ENCODE measurements at places on chromosomes 11 and 22.

- DNase-seq: no peak
Measured at GRCh38 chr11:30210357-30210756, 20.5 kb upstream of the FSHB start.

DNA sequence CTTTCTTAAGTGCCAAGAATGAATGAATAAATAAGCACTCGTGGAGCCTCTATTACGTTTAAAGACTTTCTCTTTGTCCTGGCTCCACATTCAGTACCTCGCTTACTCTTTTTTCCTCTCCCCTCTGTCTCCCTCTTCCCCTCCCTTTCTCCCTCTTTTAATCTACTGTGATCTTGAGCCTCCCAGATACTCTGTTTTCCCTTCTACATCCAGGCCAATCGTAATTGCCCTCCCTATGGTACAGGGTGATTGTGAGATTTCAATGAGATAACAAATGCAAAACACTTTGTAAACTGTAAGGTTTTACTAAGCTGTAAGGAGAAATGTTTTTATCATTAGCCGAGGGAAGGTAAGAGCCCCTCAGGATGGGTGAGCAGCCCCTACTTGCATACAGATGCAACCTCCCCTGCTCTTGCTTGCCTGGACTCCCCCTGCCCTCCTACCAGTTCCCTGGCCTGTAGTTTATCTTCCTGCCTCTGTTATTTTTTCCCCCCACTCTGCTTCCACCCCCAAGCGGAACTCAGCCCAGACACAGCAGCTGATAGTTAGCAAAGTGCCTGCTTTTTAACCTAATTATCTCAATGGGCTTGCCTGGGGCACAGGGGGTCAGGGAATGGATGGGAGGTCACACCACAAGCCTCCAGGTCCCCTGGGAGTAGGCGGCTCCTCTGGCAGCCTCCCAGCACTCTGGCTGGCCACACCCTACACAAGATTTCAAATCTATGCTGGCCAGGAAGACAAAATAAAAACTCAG, 76.9 kb upstream of the CADM1 start:
- DNase-seq: no peak

GRCh38 chr11:65390996-65391395, 4.6 kb downstream of the FRMD8 start:
- no peak for DNase-seq

DNA sequence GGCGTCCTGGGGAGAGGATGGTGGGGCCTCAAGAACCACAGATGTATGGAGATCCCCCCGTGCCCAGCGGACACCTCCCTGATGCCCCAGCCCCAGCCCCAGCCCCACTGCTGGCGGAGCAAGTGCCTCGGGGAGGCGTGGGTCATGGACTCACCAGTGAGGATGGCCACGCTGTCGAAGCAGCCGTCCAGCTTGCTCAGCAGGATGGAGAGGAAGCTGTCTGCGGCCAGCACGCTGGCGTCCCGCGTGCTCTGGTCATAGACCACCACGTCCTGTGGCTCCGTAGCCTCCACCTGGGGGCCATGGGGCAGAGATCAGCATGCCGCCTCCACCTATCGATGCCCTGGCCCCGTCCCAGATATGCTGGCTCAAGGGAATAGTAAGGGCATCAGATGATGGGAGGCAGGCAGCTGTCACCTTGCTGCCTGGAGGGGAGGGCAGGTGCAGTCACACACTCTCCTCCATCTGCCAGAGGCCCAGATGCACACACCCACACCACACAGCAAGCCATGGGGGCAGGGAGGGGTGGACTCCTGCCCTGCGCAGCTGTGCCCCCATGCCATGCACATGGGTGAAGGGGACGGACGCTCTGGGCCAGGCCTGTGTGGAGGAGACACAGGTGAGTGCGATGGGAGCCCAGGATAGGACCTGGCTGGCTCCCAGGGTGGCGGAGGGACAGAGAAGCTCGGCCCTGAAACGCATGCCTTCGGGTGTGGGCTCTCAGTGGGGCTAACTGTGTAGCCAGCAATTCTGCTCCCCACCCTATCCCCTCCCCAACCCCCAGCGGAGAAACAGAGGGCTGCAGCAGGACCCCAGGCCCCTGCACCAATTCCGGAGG, 8.2 kb downstream of the DUSP8 start:
- no peak for DNase-seq

DNA sequence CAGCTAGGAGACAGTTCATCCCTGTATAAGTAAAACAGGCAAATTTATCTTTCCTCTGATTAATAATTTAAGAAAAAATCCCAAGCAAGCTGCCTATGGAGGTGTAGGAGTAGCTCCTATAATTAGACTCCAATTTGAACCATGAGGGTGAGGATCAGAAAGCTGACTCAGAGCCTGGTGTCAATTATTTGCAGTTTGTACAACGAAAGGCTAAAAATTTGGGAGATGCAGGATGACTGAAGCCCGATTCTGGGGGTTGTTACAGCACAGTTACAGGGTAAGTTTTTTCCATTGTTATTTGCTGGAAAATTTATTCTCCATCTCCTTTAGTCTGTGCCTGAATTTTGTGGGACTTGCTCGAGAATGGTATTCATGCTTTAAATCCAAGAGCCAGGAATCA, 359.4 kb upstream of the CCDC90B start:
- DNase-seq: no peak

DNA sequence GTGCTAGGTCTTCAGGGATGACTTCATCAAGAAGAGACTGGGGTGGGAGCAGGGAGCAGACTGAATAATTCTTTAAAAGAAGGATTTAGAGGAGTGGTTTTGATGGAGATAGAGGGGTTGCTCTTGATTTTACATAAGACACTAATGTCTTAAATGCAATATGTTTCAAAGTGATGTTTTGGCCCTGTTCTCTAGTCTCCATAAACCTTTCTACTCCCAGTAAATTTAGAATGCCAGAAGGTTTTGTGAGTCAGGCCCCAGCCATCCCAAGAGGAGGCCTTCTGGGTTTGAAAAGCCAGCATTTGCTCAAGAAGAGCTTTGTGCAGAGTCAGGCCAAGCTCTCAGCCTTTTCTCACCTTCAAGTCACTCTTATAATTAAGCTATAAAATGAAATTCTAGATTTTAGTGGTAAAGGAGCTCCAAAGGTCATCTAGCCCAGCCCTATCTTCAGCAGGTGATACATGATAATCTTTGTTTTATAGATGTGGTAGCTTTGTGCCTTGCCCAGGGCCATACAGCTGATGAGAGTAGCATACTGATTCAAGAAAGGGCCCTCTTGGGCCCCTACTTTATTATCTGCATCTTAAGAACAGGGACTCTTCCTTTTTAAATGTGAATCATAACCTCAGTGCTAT, 122.8 kb upstream of the MTNR1B start:
- DNase-seq: no peak

- no peak for DNase-seq
Measured at GRCh38 chr11:109914809-109915653, 178.2 kb upstream of the ZC3H12C start.

- no peak for DNase-seq
Measured at GRCh38 chr11:63870351-63871140, 31.6 kb downstream of the MARK2 start.

DNA sequence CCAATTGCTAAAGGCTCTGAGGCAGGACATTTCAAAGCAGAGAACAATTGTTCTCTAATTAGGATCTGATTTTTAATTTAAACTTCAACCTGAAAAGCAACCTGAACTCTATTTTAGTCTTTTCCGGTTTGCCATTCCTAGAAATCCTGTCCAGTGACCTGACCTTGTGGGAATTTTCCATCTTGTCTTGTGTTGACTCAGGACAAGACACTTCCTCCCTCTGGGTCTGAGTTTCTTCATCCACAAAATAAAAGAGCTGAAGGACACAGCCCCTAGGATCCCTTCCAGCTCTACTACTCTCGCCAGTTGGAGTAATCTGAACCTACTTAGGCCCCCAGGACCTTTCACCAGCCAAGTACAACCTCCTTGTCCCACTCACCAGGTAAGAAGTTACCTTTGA, 66.5 kb upstream of the POU2AF1 start:
- no peak for DNase-seq

DNA sequence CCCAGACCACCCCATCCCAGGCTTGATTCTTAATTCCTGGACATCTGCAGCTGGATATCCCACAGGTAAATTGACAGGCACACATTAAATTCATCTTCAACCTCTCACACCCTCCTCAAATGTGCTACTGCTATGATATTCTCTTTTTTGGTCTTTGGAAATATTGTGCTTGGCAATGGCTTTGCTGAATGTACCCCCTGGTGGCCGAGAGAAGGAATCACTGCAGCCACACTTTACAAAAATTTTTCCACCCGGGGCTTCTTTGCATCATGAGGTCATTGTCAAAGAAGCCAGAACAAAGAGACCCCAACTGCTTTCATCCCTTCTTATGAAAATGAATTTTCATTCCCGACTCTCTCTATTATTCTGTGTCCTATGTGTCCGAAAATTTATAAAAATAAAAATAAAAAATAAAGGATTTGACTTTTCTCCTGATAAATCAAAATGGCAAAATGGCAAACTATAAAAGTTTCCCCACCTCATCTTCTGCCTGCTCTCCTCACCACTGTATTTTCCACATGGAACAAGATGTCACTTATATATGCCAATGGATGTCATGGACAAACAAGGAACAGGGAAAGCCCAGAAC, 15.0 kb upstream of the CYB5R2 start:
- peak; percentile 27 for DNase-seq

GRCh38 chr22:23414727-23415489, 165.2 kb downstream of the IGLL1 start:
- DNase-seq: no peak

GRCh38 chr22:48851933-48852549, 975.6 kb downstream of the BRD1 start:
- no peak for DNase-seq

GRCh38 chr11:93216511-93217101, 18.8 kb upstream of the SLC36A4 start:
- no peak for DNase-seq

DNA sequence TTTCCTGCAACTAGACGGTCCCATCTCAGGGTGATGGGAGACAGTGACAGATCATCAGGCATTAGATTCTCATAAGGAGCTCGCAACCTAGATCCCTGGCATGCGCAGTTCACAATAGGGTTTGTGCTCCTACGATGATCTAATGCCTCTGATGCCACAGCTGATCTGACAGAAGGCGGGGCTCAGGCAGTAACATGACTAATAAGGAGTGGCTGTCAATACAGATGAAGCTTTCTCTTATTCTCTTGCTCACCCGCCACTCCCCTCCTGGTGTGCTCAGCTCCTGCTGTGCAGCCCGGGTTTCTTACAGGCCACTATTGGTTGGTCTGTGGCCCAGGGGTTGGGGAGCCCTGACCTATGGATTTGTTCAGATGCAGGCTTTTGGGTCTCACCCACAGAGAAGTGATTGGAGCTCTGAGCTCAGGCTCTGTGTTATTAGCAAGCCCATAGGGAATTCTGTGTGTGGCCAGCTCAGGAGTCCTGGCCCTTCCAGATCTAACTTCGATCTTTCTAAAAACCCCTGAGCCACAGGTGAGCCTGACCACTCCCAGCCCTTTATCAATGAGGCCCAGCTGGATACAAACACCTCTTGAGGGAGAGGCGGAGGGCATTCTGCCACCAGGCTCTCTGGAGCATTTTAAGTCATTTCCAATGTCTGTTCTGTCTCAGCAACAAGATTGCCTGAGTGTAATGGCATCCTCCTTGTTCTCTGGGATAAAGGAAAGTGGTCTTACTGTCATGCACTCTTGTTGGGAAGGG, 351.8 kb downstream of the BUD13 start:
- no peak for DNase-seq

Measured in activated CD8-positive, alpha-beta T cell treated with anti-CD3 and anti-CD28 coated beads, Interleukin-2, amount 10 ng/mL, durations not matched to agents 7 days and 5 days (primary cell).